Fibroblast of gingiva (primary cell): ENCODE measurements at places on chromosomes 7 and 10.
A peak's percentile ranks its signal among the peaks of the same experiment; 100 is the strongest.

GRCh38 chr7:107661081-107661864 lies 645 bp downstream of the SLC26A4 start:
- peak; percentile 30 for DNase-seq

DNA sequence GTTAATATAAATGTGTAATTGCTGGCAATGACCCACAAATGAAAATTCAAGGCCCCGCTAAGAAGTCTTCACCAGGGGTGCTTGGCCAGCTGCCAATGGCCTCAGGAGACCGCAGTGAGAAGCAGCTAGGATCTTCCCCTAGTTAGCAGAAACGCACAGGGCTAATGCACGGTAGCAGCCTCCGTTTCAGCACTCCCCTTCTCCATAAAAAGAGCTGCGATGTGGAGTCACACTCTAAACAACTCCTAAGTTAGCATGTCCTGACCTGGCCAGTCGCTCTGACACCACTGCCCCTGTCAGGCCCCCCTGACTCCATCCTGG lies 139.0 kb downstream of the SEPTIN14 start:
- DNase-seq, result no peak

GRCh38 chr7:150398965-150399320 lies 19.8 kb downstream of the ZNF775 start:
- DNase-seq, result no peak

DNA sequence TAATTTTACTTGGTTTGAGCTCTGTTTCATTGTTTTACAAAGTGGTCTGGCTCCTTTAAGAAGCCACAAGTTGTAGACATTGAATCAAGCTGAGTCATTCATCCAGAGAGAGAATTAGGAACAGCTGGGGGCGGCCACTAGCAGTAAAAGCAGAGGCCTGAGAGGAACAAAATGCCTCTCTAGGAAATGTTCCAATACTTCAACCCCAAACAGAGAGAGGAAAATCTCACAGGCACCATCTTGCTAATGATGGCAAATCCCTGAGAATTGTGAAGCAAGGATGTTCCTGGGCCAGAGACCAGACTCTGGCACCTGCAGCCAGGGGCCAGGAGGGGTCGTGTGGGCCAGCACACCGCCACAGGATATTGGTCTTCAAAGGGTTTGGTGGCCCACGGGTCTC lies 26.5 kb upstream of the TRIL start:
- DNase-seq, result peak; percentile 91

- no peak for DNase-seq
These were observed 32.0 kb downstream of the VCL start for GRCh38 chr10:74029943-74030342.

DNA sequence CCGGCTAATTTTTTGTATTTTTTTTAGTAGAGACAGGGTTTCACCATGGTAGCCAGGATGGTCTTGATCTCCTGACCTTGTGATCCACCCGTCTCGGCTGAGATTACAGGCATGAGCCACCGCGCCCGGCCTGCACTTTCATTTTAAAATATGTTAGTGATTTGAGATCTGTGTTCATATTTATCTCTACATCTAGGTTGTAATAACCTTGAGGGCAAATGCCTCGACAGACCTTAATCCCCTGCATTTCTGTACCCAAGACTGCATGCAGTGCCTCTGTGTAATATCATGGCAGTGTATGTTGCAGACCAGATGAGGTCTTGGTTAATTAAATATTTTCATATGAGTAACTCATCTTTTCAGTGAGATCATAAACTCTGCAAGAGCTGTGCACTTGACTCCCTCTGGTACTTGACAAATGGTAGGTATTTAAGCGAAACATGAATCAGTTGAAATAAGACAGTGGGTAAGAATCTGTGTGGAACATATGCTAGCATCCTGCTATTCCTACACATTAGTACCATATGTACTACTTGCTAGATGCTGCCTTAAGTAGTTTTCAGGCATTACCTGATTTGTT lies 673.9 kb upstream of the ANKRD30A start:
- DNase-seq, result no peak

- no peak for DNase-seq
These were observed 611.1 kb upstream of the COBL start for GRCh38 chr7:51927738-51928137.

DNA sequence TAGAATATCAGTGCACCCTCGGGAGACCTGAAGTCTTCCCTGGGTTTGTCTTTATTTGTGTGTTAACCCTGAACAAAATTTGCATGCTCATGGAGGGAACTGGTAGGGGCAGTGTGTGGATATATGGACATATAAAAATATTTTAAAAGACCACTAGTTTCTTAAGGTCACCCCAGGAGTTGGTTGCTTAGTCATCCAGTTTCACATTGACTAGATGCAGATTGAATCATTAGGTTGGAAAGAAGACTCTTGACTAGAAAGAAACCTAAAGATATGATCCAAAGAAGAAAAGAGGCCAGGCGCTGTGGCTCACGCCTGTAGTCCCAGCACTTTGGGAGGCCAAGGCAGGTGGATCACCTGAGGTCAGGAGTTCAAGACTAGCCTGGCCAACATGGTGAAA lies 137.1 kb downstream of the KAT6B start:
- no peak for DNase-seq

DNA sequence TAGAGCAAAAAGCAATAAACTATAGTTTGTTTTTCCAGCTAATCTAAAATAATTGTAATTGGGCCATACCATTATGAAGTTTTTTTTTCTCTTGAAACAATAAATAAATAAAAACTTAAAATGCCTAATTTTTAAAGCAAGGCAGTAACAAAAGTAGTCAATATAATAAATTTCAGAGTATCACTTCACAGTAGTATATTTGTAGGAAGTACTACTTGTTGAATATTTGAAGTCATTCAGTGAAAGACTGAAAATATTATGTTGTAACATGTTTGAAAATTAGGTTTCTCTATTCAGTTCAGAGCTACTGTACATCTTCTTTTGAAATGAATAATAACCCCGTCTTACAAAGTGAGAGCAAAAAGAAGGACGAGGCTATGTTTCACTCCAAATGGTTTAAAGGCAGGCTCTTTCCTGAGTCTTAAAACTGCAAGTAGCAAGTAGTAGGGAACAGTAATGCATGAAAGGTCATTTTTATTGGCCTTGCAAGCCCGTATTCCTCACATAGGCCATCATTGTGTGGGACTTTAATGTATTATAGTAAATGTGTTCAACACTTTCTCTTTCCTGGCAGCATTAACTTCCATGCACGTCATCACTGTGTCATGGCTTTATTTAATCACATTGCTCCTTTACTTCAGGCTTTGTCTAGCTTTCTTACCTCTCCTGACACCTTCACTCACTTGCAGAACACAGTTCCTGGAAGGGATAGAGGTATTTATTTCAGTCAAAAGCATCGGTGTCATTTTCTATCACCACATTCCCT lies 141.4 kb downstream of the VTI1A start:
- no peak for DNase-seq

- no peak for DNase-seq
These were observed 69.0 kb downstream of the CASD1 start for GRCh38 chr7:94578614-94579013.

DNA sequence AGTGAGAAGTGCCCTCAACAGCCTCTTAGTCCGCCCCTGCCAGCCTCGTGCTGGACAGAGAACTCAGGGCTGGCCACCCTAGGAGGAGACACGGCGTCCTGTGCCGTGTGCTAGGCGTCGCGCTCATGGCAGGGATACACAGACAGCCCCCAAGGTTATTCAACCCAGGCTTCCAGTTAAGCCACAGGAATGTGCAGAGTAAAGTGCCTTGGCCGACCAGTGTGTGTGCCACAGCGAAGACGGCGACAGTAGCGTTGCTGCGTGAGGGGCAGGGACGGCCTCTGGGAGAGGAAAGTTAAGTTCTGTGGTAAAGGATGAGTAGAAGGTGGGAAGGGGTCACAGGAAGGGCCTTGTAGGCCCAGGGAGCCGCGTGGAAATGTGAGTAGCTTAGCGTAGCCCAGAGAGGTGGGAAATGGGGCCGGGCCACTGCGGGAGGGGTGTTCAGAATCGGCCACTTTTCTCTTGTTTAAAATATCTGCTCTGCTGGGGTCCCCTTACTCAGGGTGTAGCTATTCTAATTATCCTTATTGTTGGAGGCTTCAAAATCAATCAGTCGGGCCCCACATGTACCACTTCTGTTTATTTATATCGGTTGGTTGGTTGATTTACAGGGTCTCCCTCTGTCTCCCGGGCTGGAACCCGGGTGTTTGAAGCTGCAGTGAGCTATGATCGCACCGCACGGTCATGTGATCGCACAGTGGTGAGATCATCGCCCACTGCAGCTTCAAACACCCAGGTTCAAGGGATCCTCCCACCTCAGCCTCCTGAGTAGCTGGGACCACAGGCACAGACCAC lies 24.5 kb downstream of the TMEM120A start:
- DNase-seq, result no peak

GRCh38 chr10:5500162-5500670 lies 846 bp upstream of the CALML5 start:
- DNase-seq, result no peak

DNA sequence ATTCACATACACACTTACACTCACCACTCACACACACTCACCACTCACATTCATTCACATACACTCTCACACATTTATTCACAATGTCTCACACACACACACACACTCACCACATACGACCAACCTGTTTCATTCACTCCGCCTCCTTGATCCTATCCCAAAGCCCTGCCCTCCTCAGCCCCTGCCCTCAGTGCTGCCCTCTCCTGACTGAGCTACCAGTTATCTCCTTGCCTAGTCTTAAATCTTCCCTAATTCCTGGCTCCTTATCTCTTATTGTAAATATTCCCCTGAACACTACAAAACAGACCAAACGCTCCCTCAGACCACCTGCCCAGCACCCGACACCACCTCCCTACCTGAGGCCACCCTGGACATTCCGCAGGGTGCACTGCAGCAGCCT lies 26.1 kb upstream of the C10orf120 start:
- DNase-seq, result no peak

DNA sequence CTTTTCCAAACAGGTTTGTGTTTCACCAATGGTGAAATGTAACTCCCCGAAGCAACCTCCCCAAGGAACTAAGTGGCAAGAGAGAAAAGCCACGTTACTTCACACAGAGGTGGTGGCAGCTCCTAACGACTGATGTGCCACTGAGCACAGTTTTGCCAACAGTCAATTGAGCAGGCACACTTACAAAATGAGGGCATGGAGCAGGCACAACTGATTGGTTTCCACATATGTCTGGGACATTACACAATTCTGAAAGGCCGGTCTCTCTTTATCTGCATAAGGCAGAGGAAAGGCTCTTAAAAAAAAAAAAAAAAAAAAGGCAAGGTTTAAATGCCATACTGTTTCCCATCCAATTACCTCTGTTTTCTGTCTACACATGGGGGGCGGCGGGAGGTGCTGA lies 86.7 kb downstream of the GFRA1 start:
- no peak for DNase-seq

- DNase-seq, result no peak
These were observed 84.6 kb downstream of the KAT6B start for GRCh38 chr10:74910976-74911350.

DNA sequence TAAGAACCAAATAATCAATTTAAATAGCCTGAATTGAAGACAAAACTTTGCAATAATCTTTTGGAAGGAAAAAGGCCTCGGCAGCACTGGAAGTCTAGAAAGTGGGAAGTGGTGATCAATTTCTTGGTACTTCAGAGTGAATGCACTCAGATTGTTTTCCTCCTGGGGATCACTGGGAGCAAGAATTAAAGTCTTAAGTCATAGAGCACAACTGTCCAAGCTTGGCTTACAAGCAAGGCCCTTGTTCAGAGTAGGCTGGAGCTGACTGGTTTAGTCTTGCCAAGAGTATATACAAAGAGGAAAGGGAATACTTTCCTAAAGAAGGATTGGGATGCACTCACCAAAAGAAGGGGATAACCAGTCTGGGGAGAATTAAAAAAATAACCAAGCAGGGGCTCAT lies 637.1 kb downstream of the CCSER2 start:
- DNase-seq, result no peak

GRCh38 chr10:31820778-31821369 lies 107.8 kb downstream of the ARHGAP12 start:
- DNase-seq, result no peak

DNA sequence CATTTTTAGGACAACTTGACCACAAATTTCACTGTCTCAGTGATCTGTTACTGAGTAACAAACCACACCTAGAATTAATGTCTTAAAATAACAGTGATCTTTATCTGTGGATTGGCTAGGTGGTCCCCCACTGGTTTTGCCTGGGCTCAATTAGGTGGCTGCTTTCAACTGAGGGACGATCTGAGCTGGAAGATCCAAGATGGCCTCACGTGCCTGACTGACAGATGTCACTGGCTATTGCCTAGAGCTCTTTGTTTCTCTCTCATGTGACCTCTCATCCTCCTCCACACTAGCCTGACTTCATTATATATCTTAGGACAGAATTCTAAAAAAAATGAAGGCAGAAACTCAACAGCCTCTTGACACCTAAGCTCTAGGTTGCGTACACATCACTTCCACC lies 59.7 kb downstream of the HACD1 start:
- no peak for DNase-seq

DNA sequence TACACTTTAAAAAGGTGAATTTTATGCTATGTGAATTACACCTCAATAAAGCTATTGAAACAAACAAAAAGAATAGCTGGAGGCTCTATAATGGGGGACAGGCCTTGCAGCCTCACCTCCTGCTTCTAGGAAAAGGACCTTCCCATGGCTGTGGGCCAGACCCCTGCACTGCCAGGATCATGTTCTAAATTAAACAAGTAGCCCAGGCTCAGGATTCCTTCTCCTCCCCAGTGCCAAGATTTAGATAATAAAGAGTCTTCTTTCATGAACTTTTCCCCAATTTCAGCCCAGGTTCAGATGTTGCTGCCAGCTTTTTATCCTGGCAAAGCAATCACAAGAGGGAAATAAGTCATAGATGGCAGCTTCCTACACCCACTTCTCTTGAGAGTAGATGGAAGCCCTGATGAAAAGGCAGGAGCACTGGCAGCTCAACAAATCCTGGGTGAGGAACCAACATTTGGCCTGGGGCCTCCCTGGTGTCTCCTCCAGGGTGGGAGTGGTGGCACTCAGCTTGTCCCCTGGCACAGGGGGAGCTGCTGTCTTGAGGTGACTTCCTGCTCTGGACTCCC lies 22.2 kb upstream of the CAMK2B start:
- no peak for DNase-seq

- DNase-seq, result no peak
These were observed 122.6 kb downstream of the FAM107B start for GRCh38 chr10:14652067-14652466.

GRCh38 chr7:2357165-2357564 lies 2.5 kb downstream of the EIF3B start:
- no peak for DNase-seq
